ENCODE measurements at places on chromosomes 2 and 18.
A peak's percentile ranks its signal among the peaks of the same experiment; 100 is the strongest.

DNA sequence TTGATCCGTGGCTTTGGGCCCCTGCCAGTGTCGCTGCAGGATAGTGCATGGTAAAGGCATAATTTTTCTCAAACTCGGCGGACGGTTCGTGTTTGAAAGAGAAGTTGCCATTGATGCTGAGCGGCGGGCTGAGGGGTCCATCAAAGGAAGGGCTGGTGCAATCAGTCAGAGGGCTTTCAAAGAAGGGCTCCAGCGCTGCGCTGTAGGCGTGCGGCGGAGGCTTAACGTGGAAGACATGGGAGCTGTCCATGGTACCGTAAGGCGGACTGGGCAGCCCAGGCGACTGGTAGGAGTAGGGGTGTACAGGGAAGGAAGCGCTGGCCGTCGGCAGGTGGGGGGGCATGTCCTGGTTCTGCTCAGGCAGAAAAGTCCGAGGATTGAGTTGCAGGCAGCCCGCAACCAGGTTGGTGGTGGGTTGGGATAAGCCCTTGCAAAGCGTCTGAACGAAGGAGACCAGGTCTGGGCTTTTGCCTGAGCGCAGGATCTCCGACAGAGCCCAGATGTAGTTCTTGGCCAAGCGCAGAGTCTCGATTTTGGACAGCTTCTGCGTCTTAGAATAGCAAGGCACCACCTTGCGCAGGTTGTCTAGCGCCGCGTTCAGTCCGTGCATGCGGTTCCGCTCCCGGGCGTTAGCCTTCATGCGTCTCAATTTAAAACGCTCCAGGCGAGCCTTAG, 2.3 kb downstream of the NEUROD1 start:
- DNase-seq = peak; percentile 32

DNA sequence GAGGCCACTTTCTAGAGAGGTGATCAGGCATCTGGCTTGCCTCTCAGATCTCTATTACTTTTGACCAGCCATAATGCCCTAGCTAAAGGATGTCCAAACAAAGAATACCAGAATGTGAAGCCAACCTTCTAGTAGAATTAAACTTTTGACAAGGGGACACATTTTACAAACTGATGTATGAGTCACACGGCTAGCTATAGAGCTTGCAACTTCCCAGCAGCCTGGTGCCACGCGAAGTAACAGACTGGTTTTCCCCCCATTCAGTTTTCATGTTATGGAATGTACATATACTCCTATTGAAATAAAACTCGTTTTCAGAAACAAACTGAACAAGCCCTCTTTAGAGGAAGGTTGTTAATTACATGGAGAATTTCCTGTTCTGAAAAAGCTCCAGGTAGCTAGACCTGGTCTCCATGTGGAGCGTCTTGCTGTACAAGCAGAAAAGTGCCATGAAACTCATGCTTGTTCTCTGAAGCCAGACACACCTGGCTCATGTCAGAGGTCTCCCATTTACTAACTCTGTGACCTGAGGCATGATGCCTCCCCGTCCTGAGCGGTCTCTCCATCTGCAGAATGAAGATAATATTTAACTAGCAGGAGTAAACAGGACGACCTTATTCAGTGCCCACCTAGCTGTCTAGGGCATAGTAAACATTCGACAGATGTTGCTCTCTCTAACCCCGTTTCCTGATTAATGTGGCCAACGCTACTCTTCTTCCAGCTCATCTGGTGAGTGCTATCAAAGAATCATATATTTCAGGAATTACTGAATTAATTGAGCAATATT, 81.5 kb upstream of the MAP3K20 start:
- DNase-seq = no peak

DNA sequence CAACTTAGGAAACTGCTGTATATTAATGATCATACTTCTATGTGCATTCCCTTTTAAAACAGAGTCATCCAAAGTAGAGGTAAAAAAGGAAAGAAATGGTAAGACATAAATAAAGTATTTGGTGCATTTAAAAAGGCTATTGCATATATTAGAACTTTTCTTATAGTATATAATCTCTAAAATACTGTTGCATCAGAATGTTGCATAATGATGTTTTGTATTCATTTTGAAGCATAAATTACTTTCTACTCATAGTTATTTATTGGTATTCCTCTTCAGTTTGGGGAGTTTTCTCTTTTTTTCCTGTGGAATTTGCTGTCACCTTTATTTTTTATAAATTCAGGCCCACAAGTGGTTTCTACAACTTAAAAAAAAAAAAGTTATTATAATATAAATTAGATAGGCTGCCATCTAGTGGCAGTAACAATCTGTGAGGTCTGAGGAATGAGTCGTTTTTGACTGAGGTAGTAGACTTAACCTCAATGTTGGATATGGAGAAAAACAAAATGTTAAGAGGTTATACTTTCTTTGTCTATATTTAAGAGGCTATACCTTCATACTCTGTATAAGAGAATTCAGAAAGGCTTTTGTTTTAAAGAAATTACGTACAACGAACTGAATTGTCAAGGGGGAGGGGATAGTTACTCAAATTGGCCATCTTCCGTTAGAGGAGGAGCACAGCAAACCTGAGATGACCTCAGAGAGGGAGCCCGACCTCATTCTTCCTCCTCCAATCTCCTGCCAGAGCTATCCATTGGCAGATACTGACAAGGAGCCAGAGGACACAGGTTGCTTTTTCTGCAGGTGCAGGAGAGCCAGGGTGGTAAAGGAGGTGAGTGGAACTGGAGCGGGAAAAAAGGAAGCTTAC, 23.8 kb downstream of the ANKAR start:
- peak; percentile 6 for DNase-seq

GRCh38 chr2:10234409-10235094, 68.2 kb upstream of the HPCAL1 start:
- no peak for DNase-seq

DNA sequence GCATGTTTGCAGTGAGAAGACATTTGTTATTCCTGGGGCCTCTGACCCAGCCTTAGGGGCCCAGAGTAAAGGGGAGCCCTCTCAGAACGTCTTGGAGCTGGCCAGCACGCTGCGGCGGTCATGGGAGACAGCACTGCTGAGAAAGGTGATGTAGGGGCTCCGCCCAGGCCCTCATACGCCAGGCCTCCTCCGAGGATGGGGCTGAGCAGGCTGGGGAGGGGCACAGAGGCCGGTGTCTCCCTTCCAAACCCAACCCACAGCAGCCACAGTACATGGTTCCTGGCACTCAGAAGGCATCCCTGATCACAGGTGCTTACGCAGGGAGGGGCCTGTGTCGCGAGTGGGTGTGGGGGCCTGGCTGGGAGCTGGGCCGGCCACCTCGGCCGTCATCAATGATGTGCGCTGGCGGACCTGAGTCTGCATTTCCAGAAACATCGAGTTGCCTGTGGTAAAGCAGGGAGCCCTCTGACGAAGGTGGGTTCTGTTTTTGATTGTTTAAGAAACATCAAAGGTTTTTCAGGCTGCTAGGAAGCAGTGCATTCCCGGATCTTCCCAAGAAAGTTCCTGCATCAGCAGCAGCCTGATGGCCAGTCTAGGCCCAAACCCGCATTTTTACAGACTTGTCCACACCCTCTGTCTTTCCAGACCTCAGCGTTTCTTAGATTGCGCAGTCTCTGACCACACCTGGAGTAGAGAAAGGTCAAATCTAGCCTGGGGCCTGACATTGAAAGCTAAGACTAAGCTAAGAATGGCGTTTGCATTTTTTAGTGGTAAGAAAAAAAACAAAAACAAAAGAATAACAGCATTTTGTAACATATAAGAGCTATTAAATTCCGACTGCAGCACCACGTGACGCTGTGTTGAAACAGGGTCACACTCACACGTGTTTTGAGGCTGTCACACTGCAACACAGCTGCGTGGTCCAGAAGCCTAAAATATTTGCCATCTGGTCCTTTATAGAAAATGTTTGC, 51.2 kb upstream of the PXDN start:
- DNase-seq = no peak

DNA sequence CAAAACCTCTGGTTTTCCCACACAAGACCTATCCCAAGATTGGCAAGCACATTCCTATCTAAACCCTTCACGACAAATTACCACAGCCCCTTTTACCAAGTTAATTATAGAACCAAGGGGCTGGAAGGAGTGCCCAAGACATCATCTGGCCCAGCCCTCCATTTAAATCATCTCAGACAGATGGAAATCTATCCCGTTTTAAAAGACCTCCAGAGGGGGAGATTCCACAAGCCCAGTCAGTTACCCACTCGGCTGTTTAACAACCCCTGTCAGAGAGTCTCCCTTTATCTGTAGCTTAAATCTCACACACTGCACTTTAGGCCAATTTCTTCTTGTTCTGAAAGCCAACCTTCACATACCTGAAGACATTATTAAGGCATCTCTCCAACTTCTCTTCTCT, 179.1 kb upstream of the MEIS1 start:
- no peak for DNase-seq

GRCh38 chr18:32139835-32140283, 48.2 kb downstream of the RNF138 start:
- DNase-seq = no peak

GRCh38 chr2:111945444-111946293, 47.3 kb downstream of the MERTK start:
- DNase-seq = no peak

GRCh38 chr2:27720004-27720551, 51.4 kb upstream of the MRPL33 start:
- no peak for DNase-seq

DNA sequence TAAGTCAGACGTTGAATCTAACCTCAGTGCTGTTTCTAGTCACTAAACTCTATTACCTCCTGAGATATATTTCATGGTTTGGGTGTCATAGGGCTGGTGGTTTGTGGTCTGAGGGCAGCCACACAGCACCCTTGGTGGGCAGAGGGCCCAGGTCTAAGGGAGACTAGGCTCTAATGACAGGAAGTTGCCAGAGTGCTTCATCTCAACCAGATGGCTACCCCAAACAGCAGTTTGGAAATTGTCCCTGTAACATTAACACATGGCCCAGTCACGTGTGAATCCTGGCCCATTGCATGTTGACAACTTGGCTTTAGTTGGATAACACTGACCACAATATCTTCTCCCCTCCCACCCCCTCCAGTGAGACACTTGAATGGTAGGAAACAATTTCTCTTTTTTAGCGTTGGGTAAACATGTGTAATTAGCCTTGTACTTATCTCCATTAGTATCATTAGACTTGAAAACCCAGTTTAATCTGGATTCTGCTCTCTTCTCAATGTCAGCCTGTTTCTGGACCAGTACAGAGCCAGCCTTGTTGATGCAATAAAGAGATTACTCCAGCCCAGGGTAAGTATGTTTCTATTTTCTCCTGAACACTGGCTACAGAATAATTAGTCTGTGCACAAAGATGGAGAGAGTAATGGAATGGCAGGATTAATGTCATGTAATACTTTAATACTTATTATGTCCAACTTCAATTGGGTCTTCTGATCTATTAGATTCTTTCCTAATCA, 187.8 kb upstream of the SIX3 start:
- no peak for DNase-seq

DNA sequence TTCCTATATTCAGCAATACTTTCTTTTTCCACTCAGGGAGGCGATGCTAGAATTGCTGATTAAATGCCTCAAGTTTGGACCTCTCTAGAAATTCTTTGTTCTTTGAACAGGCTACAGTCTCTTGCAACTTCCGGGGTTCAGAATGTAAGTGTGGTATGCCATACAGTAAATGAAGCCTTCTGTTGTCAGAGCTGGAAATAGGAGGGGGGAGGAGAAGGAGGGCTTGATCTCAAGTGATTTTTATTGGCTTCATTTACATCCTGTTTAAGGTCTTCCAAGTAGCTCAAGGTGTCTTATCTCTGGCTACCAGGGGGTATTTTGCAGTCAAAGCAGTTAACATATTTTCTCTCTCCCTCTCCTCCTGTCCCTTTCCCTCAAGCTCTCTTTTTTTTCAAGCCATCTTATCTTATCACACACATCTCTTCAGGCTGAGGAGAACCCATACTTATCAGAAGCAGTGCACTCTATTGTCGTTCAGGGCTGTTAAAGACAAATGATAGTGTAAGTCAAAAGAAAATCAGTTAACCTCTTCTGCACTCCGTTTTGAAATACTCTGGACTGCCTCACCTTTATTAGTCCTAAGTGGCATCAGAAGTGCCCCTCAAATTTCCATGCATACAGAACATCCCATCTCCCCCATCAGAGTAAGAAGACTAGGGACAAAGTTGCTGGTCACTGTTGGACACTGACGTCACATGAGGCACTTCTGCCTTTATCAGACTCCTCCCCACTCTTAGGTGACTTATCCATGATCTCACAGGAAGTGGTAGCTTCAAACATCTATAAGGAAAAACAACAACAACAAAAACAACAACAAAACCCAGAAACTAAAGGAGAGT, 112.2 kb downstream of the ZNF521 start:
- no peak for DNase-seq

- DNase-seq = no peak
Measured at GRCh38 chr2:180655842-180656454, 324.5 kb upstream of the UBE2E3 start.

DNA sequence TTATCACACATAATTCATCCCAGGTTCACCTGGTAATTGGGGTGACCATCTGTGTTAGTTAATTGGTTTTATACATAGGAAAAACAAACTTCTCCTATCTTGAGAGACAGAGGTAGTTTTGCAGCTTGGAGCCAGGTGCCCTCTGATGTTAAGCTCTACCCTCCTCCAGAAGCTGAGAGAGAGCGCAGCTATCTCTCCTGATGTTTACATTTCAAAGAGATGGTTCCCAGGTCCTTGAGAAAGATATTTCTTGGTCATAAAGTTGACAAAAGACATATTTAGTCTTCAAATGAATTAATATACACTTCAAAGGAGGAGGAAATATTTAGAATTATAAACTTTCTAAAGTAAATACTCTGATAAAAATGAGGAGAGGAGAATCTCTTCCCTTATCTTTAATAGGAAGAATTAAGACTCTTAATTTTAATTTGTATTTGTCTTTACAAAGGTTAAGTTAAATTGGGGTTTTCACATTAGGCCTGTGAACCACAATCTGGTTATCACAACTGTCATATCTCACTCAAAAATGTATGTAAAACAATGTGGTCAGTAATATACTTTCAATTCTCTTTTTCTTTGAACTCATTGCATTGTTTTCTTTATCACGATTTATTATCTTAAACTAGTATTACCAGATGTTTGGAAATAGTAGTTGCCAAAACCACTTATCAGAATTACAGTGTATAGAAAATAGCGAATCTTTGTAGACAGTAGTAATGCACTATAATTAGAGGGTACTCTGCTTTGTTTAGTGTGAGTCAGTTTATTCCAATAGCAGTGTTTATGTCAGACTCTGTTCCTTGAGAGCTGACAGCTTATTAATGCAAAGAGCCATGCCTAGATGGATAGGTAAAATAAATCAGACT, 26.8 kb downstream of the SERPINB4 start:
- no peak for DNase-seq

- DNase-seq = no peak
Measured at GRCh38 chr2:101887328-101887727, 104.4 kb upstream of the IL1R2 start.

DNA sequence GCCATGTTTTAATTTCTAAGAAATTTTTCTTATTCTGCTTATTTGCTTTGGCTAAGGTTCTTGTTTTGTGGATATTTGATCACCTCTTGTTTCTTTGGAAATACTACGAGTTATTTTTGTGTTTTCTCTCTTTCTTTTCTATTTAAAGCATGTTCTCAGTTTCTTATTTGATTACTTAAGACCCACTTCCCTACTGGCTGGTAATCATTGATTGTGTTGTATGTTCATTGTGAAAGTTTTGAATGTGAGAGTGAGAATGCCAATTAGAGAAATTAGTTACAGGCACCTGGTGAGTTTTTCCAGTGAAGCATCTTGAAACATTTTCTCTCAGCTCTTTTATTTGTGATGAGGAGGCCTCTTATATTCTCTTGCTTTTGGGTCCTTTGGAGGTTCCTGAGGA, 226.7 kb upstream of the MC4R start:
- no peak for DNase-seq
